ENCODE measurements at places on chromosomes 3 and 15. TPM values are rescaled to one million over a fixed set of nuclear protein-coding genes. Genes with fewer than 3 reads are reported as not detected.

DNA sequence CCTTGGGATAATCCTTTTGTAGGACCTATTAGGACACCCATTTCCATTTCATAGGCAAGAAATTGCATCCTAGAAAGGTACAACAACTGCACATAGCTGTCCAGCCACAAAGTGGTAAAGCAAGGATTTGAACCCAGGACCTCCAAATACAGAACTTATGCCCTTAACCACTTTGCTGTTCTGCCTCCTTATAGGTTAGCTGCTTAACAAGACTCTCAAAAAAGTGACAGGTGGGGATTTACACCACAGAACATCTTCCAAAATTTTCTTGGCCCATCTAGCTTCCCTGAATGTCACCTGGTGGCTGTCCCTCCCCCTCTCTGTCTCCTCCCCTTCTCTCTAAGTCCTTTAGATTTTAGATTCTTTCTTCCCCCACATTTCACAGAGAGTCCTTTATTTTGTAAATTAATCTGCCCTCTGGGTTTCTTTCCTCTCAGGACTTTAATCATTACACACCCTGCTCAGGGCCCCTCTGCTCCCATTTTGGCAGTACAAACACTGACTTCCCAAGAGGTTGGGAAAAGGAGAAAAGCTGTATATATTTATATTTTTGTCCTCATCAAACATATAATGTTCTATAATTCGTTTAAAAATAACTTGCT is 120.6 kb downstream of the CPNE4 start:
- DNase-seq, result no peak

- peak; percentile 49 for DNase-seq
Measured at GRCh38 chr15:88657326-88658069, 18.7 kb downstream of the ISG20 start.

DNA sequence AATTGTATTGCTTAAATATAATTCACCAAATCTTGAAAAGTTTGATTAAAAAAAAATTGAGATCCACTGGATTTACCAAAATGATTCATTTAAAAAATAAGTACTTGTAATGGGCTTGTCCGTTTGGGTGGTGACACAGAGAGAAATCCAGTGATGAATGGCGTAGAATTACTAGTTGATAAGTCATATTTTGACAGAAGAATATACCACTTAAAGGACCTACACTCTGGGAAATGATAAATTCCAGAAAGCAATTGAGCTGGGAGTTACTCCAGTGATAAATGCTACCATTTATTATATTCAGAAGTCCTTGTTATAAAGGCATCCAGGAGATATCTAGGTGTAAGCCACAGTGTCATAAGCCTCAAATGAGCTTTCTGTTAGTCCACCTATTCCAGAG is 141.8 kb upstream of the CFAP20DC start:
- no peak for DNase-seq

Gene UBE2Q2
- 61.8 TPM for total RNA-seq

Gene RTP4
- total RNA-seq, result 1.6 TPM

DNA sequence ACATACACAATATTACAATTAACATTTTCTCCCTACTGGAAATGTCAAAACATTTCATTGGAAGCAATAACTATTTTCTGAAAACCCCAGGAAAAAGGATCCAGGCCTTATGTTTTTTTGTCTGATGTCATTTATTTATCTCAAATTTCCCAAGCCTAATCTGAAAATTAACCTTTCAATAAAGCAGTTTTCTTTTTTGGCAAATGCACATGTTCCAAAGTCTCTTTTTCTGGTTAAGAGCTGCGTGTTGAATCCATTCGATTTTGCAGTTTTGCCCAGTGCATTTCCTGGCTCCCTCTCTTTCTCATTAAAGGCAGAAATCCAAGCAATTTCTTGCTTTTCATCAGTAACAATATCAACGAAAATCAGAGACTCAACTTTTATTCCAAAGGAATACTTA is 222.3 kb downstream of the NR1D2 start:
- no peak for DNase-seq

GRCh38 chr3:110414855-110415254 is 656.8 kb upstream of the NECTIN3 start:
- no peak for DNase-seq

DNA sequence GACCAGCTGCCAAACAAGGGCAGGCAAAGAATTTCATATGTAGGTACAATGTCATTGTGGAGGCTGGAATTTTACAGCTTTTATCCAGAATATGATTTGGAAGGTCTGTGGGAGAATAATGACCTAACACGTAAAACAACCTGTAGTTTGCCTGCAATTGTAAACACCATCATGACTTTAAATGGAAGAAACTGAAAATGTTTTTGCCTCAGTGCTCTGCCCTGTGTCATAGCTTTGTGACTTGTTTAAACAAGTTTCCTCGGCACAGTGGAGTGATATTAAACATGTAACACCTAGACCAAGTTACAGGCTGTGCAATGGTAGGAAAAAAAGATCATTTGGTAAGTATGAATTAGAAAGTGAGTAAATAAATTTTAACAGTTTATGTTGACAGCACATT is 171.6 kb upstream of the MBNL1 start:
- DNase-seq, result no peak

DNA sequence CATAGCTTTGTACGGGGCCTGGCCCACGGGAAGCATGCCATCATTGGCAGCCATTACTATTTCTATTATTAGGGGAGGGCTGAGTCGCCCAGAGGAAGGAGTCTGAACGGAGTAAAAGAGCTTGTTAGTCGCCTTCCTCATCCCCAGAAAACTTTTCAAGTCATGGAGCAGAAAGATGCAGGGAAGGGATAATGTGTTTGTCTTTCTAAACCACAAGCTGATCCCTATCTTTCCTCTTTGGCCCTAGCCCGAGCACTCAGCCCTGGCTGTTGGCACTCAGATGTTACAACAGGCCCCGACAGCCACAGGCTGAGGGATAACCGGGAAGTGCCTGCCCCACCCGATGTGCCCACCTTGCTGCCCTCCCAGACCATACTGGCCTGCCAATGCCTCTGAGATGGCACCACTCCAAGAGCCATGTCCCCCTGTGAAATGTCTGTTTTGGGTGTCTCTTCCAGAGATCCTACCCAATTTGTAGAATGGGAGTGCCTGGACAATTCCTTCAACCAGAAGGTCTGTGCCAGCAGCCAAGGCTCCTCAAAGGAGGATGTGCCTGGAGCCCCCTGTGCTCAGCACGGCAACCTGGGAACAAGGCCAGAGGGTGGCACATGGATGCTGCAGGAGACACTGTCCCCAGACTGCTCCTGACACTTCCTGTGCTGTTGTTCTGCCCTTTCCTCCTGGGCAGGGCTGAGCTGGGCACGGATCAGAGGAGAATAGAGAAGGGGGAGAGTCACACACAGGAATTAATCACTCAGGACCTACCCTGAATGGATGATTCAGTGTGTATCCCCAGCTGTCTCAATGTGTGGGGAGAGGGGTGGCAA is 10.8 kb downstream of the PAK6 start:
- no peak for DNase-seq

DNA sequence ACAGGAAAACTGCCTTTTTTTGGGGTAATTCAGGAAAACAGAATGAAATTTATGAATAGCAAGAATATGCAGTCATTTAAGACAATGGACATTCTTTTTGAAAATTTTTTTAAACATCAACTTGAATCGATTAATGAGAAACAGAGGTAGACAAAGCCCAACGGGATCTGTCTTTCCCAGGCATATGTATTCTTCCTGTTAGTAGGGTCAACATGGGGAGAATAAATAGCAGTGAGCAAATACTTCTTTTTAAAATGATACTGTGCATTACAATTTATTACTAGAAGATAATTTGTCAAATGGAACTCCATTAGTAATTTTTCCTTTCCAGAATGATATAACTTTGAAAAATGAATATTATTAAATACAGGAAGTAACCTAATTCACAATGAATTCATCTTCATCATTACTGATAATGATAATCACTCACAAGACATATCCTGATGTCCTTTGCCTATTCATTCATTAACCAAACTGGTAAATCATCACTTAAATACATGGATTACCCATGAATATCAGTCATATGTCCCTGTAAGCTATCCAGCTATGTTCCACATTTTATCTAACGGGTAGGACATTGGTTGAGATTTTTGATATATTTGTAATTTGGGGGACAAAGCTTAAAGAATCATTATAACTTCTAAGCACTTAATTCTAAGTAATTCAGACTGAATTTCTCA is 209.2 kb upstream of the CDIN1 start:
- DNase-seq, result no peak

Gene PPP1R14D
- not detected for total RNA-seq

DNA sequence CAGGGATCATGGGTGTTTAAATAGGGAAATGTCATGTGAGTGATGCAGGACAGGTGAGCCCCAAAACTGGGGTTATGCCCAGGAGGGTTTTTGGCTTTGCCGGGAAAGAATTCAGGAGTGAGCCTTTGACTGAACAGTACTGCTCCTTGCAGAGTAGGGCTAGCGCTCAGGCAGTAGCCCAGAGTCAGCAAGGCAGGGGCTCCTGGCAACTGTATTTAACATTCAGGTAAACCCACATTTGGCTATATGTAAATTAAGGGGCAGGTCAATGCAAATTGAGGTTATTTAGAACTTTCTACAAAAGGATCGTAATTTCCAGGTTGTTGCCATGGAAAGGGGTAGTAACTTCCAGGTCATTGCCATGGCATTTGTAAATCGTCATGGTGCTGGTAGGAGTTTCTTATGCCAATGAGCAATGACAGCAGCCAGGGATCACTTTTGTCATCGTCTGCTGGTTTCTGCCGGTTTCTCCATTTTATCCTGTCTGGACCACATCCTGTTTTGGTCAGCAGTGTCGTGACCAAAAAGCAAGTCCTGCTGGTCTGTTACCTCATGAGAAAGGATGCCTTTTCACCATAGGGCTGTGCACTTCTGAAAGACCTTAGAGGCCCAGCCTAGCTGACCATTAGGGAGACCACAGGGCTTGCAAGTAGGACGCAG is 24.3 kb downstream of the MTHFS start:
- DNase-seq, result no peak

Gene IREB2
- total RNA-seq, result 13.2 TPM

DNA sequence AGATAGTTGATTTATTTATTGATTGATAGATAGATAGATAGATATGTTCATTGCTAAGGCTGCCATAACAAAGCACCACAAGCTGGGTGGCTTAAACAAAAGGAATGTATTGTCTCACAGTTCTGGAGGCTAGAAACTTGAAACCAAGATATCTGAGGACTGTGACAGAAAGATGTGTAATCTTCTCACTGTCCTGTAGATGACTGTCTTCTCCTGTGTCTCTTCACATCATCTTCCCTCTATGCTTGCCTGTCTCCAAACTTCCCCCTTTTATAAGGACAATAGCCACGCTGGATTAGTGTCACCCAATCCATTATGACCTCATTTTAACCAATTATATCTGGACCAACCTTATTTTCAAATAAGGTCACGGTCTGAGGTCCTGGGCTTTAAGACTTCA is 40.9 kb downstream of the GNB4 start:
- no peak for DNase-seq

Gene SCN5A
- total RNA-seq, result not detected

- no peak for DNase-seq
Measured at GRCh38 chr3:13496879-13497278, 16.8 kb downstream of the HDAC11 start.

Gene RLBP1
- not detected for total RNA-seq

Gene RETNLB
- total RNA-seq, result not detected

Gene RAB8B
- 16.0 TPM for total RNA-seq

DNA sequence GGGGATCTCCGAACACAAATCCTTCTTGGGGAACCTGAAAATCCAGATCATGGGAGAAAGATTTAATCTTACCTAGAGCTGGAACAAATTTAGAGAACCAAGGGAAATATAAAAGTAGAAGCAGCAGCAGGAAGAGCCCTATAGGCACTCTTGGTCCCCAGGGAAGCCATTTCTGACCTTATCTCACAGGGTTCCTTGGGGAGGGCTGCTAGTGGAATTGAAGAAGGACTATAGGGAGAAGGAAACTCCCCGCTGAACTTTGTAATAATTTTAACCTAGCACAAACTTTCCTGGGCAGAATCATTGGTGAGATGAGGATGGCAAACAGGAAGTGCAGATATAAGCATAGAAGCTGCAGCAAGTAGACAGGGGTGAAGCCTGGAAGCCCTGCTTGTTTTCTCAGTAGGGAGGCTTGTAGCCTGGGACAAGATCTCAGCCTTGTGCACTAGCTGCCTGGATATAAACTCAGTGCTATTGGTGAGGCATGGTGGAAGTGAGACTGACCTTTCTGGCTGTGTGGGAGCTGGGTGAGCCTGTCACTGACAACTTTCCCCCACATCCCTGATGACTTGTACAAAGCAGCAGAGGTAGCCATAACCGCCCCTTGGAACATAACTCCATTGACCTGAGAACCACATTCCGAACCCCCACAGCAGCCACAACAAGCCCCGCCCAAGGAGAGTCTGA is 343.0 kb upstream of the TGFBR2 start:
- no peak for DNase-seq

- DNase-seq, result no peak
Measured at GRCh38 chr3:85495602-85496001, 536.8 kb downstream of the CADM2 start.

- DNase-seq, result no peak
Measured at GRCh38 chr3:134809427-134810051, 14.5 kb downstream of the EPHB1 start.

GRCh38 chr15:26098801-26099200 is 235.7 kb upstream of the ATP10A start:
- DNase-seq, result no peak

DNA sequence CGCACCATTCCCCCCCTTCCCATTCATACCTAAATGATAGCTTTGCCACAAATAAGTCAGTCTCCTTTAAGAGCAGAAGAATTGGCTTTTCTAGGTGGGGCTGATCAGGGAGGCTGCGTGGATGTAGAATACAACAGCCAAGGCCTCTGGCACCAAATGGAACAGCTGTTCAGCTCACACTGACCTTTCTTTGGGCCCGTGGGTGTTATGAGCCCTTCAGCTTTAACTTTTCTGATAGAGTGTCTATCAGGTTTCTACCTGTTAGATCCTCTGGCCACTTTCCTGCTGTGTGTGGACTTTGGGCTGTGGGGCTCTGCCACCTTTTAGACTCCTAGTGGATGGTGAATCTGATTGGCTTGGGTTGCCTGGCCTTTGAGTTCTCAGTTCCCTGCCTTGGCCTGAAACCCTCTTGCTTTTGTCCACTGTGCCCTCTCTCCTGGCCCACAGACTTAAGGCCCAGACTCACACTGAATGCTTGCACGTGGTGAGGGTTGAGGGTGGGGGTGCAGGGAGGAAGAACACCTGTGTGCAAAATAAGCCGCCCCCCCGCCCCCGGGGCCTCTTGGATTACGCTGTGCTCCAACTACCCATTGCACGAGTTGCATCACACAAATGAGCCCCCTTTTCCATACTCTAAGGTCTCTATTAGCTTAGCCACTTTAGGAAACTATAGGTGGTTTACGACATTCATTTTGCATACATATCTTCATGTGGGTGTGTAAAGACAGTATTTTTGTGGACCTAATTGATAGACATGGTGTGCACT is 1.3 kb upstream of the RFX7 start:
- no peak for DNase-seq

- peak; percentile 82 for DNase-seq
Measured at GRCh38 chr3:71987828-71988227, 202.9 kb upstream of the PROK2 start.

Gene GRIP2
- total RNA-seq, result not detected

- no peak for DNase-seq
Measured at GRCh38 chr15:68983961-68984481, 30.5 kb upstream of the NOX5 start.
